Right lobe of liver (tissue), 6 donors: ENCODE measurements at places on chromosomes 1 and 21.
A peak's percentile ranks its signal among the peaks of the same experiment; 100 is the strongest.

GRCh38 chr1:4449972-4450371 is 204.4 kb upstream of the AJAP1 start:
- no peak for DNase-seq
- no peaks in the 10 kb centered on the region for H3K4me1 ChIP-seq
- H3K36me3 ChIP-seq, result no peaks in the 10 kb centered on the region
- H3K4me3 ChIP-seq, result no peak overlapping the region
- no peak overlapping the region for H3K27ac ChIP-seq

DNA sequence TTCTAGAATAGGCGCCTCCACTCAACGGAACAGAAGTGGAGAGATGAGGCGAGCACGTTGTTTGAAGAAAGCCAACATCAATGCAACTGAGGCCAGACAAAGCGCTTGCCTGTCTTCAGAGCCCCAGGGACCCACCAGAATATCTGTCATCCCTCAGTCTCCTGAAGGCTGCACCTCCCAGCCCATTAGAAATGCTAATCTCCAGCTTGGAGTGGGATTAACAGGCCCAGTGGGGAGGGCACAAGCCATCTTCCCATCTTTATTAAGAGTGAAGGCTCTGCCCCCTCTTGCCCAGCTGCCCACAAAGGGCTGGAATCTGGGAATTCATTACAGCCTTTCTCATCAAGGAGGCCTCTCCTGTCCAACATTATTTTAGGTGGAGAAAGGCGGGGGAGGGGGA is 16.8 kb upstream of the CNTN2 start:
- no peak overlapping the region for H3K27ac ChIP-seq
- H3K4me1 ChIP-seq, result no peaks in the 10 kb centered on the region
- H3K4me3 ChIP-seq, result no peak overlapping the region
- DNase-seq, result no peak
- H3K27me3 ChIP-seq, result no peaks in the 10 kb centered on the region
- H3K36me3 ChIP-seq, result no peaks in the 10 kb centered on the region

DNA sequence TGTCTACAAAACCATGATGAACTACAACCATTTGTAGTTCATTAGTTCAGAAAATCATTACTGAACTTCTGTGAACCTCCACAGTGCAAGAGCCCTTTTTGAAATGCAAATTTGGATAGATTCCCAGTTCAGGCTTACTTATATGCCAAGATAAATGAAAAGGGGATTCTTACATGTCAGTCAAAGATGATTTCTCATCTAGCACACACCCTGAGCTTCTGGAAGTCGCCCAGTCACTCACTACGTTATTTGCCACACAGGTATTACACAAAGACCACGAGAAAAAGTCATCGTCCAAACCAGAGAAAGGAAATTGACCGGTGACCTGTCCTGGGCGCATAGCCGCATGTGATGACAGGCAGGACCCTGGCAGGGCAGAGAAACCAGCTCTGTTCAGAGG is 41.8 kb downstream of the ETS2 start:
- H3K27me3 ChIP-seq, result no peaks in the 10 kb centered on the region
- peak; percentile 68 for DNase-seq
- H3K4me1 ChIP-seq, result no peaks in the 10 kb centered on the region

DNA sequence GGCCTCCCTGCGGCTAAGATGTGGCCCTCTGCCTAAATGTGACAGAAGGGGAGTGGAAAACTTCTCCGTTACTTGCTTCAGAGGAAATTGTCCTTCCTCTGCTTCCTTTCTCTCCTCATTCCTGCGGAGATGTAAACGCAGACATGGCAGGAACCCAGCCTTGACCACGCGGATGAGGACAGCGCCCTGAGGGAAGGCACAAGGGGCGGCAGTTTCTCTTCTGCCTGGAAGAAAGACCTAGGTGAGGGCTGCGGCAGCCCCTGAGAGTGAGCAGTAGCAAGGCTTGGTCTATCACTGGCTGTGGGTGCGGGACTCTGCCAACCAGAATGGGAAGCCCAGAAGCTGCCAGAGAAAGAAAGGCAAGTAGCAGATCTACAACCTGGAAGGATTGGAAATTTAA is 14.0 kb upstream of the CTPS1 start:
- no peak overlapping the region for H3K27ac ChIP-seq
- no peaks in the 10 kb centered on the region for H3K27me3 ChIP-seq
- DNase-seq, result no peak

DNA sequence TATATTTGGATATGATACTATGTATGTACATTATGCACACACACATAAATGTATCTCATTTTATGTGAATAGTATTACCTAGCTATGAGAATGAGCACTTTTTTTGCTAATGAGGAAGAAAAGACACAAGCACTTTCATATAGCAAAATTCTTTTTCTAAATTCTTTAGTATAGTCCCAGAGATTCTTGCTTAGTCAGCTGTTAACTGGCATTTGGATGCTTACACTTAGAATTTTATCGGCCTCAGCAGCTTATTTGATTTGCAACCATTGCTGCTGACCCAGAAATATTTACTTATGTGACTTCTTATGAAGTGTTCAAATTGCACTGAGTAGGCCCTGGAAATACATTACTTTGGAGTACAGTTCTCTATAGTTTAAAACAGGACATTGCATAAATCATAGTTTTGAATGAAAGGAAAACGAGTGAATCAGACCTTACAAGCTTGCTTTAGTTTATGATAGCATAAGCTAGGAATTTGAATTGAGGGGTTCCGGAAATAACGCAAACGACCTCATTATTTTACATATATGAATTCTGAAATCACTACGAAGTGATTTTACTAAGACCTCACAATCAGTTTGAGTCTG is 653.9 kb upstream of the NEGR1 start:
- no peak overlapping the region for H3K27ac ChIP-seq
- no peaks in the 10 kb centered on the region for H3K27me3 ChIP-seq
- no peak overlapping the region for H3K4me3 ChIP-seq
- no peaks in the 10 kb centered on the region for H3K36me3 ChIP-seq

GRCh38 chr1:19312782-19313635 is 883 bp downstream of the SLC66A1 start:
- H3K36me3 ChIP-seq, result peaks cover 3% of the 10 kb centered on the region
- no peaks in the 10 kb centered on the region for H3K27me3 ChIP-seq
- peak overlapping the region; percentile 92 for H3K27ac ChIP-seq
- H3K4me1 ChIP-seq, result peaks cover 18% of the 10 kb centered on the region

- no peaks in the 10 kb centered on the region for H3K36me3 ChIP-seq
- no peak for DNase-seq
- no peaks in the 10 kb centered on the region for H3K27me3 ChIP-seq
- no peak overlapping the region for H3K4me3 ChIP-seq
These were observed 100.2 kb upstream of the IPO9 start for GRCh38 chr1:201728731-201729130.

DNA sequence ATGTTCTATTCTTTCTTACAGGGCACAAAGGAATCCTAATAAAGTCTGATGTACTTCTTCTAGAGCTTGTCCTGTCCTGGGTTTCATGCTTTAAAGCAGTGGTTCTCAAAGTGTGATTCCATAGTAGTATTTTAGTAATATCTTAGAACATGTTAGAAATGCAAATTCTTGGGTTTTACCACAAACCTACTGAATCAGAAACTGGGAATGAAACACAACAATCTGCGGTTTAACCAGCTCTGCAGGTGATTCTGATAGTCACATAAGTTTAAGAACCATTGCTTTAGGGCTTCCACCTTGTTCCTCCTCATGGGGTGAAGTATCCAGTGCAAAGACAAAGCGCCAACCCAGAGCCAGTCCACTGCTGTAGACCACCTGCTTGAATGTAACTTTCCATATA is 41.1 kb downstream of the NGF start:
- no peaks in the 10 kb centered on the region for H3K36me3 ChIP-seq
- no peaks in the 10 kb centered on the region for H3K4me1 ChIP-seq
- no peak overlapping the region for H3K4me3 ChIP-seq
- no peak overlapping the region for H3K27ac ChIP-seq
- DNase-seq, result no peak

GRCh38 chr1:22428672-22429071 is 23.0 kb upstream of the ZBTB40 start:
- peak overlapping the region; percentile 17 for H3K4me3 ChIP-seq
- DNase-seq, result no peak
- H3K27ac ChIP-seq, result no peak overlapping the region
- H3K36me3 ChIP-seq, result no peaks in the 10 kb centered on the region

- H3K27me3 ChIP-seq, result no peaks in the 10 kb centered on the region
- no peaks in the 10 kb centered on the region for H3K4me1 ChIP-seq
- no peak overlapping the region for H3K4me3 ChIP-seq
- no peak for DNase-seq
These were observed 11.7 kb upstream of the SYPL2 start for GRCh38 chr1:109454497-109455133.

GRCh38 chr1:6996866-6997265 is 211.6 kb downstream of the CAMTA1 start:
- DNase-seq, result no peak
- H3K4me3 ChIP-seq, result no peak overlapping the region
- H3K27ac ChIP-seq, result no peak overlapping the region
- H3K36me3 ChIP-seq, result no peaks in the 10 kb centered on the region

DNA sequence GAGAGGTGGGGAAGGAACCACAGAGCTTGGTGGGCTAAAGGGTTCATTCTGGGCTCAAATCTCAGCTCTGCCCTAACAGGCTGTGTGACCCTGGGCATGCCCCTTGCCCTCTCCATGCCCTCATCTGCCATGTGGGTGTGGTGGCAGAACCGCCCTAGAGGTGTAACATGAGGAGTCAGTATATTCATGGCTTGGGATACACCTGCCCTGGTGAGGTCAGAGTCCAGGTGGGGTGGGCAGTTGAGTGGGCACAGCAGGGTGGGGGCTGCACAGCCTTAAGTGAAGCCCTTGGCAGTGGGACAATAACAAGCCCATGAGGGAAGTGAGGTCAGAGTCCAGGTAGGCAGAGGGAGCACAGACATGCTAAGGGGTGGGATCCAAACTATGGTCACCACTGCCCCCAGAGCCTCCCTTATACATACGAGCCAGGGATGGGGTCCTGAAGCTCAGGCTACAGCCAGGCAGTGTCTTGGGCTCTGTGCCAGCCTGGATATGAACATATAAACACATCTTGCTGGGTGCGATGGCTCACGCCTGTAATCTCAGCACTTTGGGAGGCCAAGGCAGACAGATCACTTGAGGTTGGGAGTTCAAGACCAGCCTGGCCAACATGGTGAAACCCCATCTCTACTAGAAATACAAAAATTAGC is 59.0 kb upstream of the EFHD2 start:
- no peak overlapping the region for H3K4me3 ChIP-seq
- no peaks in the 10 kb centered on the region for H3K4me1 ChIP-seq

DNA sequence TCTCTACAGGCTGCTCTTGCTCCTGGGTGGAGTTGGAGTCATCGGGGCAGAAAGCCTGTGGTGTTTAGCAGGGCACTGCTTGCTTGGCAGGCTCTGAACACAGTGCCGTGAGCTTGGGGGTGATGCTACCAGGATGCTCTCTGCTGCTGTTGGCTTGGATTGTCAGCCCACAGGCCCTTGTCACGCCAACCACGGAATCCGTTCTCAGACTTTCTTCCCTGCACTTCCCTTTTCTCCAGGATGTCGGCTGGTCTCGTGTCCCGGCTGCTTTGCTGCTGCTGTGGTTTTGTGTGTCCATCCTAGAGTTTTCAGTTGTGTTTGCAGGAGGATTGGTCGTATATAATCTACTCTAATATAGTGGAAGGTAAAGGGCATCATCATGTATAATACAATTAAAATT is 44.4 kb upstream of the TTC34 start:
- H3K4me3 ChIP-seq, result no peak overlapping the region
- no peak for DNase-seq
- H3K27ac ChIP-seq, result no peak overlapping the region
- H3K27me3 ChIP-seq, result no peaks in the 10 kb centered on the region

GRCh38 chr21:41851090-41851790 is 27.9 kb downstream of the PRDM15 start:
- DNase-seq, result no peak
- H3K4me3 ChIP-seq, result no peak overlapping the region
- H3K27ac ChIP-seq, result no peak overlapping the region
- H3K36me3 ChIP-seq, result no peaks in the 10 kb centered on the region

DNA sequence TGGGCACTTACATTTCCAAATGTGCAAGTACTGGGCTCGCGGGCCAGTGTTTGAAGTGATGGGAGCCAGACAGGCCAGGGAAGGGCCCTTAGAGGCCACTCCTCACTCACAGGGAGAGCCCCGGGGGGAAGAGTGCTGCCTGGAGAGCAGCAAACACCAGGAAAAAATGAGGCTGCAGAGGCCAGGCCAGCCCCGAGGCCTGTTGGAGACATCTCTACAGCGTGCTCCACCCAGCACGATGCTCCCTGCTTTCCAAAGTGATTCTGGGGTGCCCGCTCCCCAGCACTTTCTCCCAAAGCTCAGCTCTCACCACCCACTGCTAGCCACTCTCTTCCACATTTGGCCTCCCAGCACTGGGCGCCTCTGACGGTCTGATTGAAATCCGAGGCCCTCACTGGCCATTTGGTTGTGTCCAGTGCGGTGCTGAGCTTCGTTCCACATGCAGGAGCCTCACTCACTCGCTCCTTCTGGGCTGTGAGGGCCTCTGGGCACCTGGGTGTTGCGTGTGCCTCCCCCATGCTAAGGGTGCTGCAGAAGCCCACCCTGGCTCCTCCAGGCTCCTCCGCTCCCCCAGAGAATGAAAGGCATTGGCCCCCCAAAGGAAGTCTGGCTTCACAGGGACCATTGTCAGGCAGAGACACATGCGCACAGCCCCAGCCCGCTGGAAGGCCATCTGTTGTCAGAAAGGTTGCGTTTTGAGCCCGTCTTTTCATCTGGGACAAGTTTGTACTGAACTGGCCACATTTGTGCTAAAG is 385.4 kb upstream of the VAMP3 start:
- H3K36me3 ChIP-seq, result no peaks in the 10 kb centered on the region
- H3K4me3 ChIP-seq, result no peak overlapping the region
- no peaks in the 10 kb centered on the region for H3K4me1 ChIP-seq
- DNase-seq, result no peak

DNA sequence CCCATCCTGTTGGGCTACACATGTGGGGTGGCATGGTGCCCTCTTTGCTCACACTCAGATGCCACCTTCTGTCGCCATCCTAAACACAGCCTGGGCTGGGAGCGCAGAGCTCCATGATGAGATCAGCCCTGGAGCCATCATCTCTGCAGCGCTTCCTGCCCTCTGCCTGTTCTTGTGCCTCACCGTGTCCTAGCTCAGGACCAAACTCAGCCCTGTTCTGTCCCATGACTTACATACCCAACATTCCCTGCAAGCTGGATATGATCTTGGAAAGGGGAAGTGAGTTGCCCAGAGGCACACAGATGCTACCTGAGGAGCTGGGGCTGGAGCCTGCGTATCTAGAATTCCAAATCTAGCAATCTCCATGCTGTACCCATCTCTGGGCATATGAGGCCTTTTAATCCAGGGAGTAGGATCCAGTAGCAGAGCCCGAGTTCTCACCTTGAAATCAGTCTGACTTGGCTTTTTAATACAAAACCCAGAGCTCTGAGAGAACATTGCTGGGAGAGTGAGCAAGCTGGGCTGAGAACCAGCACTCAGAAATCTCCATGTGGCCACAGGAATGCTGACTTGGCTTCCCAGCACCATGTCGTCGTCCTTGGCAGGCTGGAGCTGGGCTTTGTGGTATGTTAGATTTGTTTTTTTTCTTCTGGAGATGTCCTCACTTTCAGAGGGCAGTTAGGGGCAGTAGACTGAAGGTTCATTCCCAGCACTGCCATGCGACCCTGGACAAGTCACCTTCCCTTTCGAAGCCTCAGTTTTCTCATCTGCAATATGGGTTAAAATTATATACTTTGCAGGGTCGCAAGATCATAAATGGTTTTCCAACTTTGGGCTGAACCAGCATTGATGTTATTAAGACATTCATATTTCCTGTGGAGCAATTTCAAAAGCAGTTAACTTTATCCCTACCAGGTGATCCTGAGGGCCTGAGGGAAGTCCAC is 2.6 kb downstream of the ALPL start:
- H3K36me3 ChIP-seq, result no peaks in the 10 kb centered on the region
- H3K4me3 ChIP-seq, result no peak overlapping the region
- no peak overlapping the region for H3K27ac ChIP-seq
- H3K27me3 ChIP-seq, result no peaks in the 10 kb centered on the region

- H3K4me3 ChIP-seq, result no peak overlapping the region
- no peak for DNase-seq
- H3K27ac ChIP-seq, result no peak overlapping the region
- no peaks in the 10 kb centered on the region for H3K36me3 ChIP-seq
- no peaks in the 10 kb centered on the region for H3K4me1 ChIP-seq
These were observed 37.1 kb upstream of the KIF21B start for GRCh38 chr1:201060586-201060985.
